Activated effector memory CD4-positive, alpha-beta T cell treated with Interleukin-2 at 50 U/mL for 16 hours (primary cell): ENCODE measurements at places on chromosomes 2 and 18.

DNA sequence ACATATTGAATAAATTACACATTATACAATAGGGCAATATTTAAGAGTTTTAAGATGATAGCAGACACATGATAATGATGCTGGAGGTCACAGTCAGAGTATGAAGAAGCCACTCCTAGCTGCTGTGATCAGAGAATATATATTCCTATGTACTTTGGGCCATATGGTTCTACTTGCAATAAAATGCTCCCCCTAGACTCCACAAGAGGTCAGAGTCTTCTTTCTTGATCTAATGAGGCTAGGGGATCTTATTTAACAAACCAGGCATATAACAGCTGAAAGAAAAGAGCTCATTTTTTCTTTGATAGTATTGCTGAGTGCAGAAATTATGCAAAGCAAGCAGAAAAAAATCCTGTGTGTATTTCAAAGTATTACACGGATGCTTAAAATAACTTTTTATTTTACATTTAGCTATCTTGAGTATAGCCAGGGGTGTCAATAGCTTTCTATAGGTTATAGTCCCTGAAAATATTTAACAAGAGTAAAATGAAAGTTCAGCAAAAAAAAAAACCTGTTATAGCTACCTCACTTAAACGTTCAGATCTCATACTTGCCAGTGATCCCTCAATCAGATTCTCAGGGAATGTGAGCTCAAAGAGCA, 748.7 kb upstream of the CHAC2 start:
- DNase-seq, result no peak

GRCh38 chr18:31438402-31438801, 9.1 kb upstream of the DSG3 start:
- no peak for DNase-seq

DNA sequence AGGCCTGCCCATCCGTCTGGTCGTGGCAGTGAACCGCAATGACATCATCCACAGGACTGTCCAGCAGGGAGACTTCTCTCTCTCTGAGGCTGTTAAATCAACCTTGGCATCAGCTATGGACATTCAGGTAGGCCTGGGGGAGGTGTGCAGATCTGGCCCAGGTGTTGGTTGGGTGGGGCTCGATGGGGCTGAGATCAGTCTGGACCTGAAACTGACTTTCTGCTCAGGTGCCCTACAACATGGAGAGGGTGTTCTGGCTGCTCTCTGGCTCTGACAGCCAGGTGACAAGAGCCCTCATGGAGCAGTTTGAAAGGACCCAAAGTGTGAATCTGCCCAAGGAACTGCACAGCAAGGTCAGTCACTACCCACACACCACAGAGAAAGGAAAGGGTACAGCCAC, 12.6 kb downstream of the THNSL2 start:
- no peak for DNase-seq

DNA sequence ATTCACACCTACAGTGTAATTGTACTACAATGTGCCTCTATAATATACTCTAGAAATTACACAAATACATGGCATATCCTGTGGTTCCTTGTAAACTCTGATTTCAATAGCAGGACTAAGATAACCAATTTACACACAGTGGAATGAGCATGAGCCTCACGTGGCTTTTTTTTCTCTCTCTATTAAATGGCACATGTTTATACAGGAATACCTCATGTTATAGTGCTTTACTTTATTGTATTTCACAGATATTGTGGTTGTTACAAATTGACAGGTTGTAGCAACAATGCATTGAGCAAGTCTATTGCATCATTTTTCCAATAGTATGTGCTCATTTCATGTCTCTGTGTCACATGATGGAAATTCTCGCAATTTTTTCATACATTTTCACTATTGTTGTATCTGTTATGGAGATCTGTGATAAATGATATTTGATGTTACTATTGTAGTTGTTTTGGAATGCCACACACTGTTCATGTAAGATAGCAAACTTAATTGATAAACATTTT, 260.0 kb downstream of the FSIP2 start:
- DNase-seq, result no peak

GRCh38 chr2:238203094-238203972, at the start of gene ILKAP:
Gene ILKAP, minus strand, starts transcription at chr2:238203695. Its CDS starts 142 bp downstream, at chr2:238203553.
- peak; percentile 84 for DNase-seq

DNA sequence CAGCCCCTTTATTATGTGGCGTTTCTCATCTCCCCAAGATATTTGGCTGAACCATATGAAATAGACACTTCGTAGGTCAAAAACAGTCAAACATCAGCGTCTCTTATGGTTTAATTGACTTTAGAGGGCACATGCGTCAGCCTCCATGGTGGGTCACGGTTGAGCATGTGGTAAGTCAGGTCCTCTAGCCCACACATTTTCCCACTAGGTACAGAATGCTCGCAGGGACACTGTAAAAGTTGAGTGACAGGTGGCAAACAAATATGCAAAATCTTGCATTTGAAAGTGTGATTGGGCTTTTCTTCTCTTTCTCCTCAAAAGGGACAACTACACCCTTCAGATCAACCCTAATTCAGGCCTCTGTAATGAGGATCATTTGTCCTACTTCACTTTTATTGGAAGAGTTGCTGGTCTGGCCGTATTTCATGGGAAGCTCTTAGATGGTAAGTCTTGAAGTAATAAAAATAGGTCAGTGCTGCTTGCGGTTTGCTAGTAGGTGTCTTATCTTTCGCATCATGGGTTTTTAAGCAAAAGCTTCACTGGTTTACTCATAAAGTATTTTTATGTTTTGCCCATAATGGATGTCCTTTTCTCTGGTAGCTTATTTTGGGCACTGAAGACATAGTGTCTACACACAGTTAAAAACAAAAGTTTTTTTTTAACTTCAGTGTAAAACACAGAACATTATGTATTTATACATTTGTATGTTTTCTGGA, 261.3 kb downstream of the ALPK2 start:
- no peak for DNase-seq

DNA sequence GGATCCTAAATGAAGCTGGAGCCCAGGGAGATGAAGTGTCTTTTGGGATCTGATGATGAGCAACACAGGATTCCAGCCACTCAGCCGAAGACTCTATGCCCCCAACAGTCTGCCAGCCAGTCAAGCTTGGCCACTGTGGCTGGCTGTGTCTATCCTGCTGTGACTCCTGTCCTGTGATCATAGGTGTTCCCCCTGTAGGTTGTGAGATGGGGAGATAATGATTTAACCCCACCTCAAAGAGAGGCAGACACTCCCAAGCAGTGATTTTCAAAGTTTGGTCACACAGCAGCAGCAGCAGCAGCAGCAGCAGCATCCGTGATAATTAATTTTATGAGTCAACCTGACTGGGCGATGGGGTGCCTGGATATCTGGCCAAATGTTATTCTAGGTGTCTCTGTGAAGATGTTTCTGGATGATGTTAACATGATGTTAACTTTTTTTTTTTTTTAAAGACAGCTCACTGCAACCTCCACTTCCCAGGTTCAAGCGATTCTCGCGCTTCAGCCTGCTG, 21.4 kb upstream of the RHOB start:
- no peak for DNase-seq

- DNase-seq, result no peak
Observed at GRCh38 chr2:240618776-240619175, 6.5 kb upstream of the GPR35 start.

GRCh38 chr2:226661789-226662545, 137.7 kb downstream of the IRS1 start:
- no peak for DNase-seq

DNA sequence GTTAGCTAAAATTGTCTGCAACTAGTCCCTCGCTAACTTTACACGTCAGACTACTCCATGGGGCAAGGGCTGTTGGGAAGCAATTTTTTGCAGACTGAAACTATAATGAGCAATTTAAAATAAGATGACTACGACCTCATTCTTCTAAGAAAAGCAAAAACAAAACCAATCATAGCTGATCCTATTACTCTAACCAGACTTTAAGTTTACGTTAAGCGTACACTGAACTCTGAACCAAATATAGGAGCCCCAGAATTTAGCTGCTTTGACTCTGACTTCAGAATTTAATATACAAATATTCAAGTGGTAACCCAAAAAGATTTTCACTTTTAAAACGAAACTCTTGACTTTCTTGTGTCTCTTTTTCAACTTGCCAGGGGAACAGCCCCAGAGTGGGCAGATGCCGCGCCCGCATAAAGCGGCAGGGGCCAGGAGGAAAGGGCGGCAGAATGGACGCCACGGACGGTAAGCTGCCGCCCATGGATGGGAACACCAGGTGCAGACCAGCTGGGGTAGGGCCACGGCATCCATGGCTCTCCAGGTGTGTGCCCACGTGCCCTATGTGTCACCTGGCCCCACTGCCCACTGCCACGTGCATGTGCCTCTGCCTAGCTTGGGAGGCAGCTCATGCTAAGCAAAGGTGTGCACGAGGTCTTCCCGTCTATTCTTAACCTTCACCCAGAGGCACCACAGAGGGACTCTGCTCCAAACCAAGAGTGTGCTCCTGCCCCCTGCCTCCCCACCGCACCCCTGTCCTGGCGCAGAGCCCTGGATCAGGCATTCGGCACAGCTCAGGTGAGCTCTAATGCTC, 217.6 kb downstream of the HDAC4 start:
- no peak for DNase-seq

DNA sequence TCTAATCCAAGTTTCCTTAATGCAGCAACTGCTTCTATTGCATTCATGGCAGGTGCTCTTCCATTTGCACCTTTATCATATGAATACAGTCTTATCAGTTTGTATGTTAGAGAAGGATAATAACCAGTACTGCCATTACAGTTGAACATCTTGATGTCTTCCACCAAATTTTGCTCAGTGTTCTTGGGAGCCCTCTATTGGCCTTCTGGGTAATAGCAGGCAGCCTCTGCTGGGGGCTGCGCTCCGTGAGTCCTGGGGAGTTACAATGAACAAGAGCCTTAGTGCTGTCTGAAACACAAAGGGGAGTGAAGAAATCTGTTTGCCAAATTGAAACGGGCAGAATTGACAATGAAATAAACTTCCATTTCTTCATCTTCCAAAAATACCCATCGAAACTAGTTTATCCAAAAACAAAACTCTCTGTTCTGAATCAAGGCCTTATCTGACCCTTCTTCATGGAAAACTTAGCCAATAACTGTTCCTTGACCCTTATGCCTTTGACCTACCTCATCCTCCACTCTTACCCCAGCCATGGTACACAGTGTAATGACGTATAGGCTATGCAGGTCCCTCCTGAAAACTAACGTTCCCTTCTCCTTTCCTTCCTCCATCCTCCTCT, 79.9 kb downstream of the ALK start:
- DNase-seq, result no peak

- DNase-seq, result no peak
Observed at GRCh38 chr2:38080346-38080745, 4.4 kb upstream of the CYP1B1 start.

DNA sequence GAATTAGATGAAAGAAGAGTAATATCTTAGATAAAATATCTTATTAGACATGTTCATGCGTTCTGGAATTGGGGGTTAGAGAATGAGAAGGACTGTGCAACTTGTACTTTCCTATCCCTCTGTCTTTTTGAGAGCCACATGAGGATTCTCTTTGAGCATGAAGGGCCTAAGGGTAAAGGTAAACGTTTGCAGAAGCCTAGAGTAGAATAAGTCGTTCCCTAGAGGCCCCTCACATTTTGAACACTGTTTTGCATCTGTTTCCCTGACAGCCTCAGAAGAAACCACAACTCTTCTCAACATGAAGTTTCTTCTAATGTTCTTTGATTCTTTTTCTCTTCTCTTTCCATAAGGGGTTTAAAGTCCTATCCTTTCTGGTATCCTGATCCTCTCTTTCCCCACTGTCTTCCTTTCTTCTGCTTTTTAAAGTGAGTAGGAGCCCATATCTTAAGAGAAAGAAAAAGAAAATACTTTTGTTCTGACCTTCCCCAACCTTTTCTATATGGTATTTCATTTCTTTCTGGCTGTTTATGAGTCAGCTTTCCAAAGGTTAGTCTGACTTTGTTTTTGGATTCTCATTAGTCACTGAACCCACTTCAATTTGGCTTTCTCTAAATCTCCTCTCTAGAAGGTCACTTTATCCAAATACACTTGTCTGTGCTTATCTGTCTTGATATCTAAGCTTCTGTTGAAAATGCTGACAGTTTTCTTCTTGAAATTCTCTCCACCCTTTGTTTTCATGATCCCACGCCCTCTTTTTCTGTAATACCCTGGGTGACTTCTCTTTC, 34.8 kb downstream of the PPP1R1C start:
- DNase-seq, result no peak

- no peak for DNase-seq
Observed at GRCh38 chr18:49853436-49853835, 40.1 kb upstream of the ACAA2 start.

- peak; percentile 52 for DNase-seq
Observed at GRCh38 chr2:230866756-230867523, 2.2 kb downstream of the ITM2C start.

DNA sequence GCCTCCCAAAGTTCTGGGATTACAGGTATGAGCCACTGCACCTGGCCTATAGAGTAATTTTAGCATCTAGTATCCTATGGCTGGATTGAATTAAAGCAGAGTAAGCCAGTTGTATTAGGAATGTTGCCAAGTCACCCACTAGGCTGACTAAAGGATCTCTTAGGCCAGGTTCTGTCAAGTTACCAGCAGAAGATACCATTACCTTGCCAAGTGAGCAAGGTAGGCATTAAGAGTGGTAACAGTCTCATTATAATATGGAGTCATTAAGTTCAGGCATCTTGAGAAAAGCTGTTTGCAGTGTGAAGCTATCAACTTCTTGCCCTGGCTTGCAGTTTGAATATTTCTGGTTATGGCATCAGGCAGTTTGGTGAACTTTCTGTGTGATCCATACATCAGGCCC, 37.0 kb upstream of the MTCL1 start:
- DNase-seq, result no peak

GRCh38 chr18:79942211-79942610, 9.2 kb downstream of the SLC66A2 start:
- no peak for DNase-seq

- DNase-seq, result no peak
Observed at GRCh38 chr2:41936771-41937463, 110.9 kb upstream of the PKDCC start.

DNA sequence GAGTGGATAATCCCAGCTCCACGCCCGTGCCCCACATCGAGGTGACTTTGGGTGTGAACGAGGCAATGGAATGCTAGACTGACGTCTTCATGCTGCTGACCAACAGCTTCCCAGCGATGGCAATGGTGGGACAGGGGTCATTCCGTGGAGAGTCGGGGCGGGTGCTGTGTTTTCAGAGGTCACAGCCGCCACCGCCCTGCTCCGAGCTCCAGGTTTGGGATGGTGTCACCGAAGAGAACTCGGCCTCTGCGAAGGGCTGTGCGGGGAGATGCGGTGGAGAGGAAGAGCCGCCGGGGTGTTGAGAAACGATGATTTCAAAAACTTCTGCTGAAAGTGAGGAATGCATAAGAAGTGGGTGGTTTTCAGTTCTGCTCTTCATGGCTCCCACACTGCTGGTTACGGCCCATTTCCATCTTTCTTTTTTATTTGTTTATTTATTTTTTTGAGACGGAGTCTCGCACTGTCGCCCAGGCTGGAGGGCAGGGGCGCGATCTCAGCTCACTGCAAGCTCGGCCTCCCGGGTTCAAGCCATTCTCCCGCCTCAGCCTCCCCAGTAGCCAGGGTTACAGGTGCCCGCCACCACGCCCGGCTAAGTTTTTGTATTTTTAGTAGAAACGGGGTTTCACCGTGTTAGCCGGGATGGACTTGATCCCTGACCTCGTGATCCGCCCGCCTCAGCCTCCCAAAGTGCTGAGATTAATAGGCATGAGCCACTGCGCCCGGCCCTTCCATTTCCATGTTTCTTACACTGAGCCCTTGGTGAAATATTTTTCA, 142.6 kb downstream of the RTP5 start:
- no peak for DNase-seq

GRCh38 chr2:118539290-118539689, 308.2 kb downstream of the EN1 start:
- no peak for DNase-seq
